ENCODE measurements at places on chromosomes 5 and 9.
A peak's percentile ranks its signal among the peaks of the same experiment; 100 is the strongest.

DNA sequence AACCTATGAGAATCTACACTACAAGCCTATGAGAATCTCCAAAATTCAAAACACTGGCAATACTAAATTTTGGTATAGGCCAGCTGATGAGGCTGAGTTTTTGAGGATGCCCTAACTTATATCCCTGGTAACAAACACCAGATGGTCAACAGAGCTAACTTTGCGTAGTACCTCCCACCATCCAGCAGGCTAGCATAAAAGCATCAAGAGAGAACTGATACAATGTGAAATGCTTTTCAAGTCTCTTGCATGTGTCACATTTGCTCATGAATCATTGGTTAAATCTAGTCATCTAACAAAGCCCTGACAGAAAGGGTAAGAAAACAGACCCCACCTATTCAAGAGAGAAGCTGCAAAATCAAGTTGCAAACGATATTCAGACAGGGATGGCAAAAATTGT lies 1609.7 kb upstream of the CDH9 start:
- DNase-seq = peak; percentile 86

DNA sequence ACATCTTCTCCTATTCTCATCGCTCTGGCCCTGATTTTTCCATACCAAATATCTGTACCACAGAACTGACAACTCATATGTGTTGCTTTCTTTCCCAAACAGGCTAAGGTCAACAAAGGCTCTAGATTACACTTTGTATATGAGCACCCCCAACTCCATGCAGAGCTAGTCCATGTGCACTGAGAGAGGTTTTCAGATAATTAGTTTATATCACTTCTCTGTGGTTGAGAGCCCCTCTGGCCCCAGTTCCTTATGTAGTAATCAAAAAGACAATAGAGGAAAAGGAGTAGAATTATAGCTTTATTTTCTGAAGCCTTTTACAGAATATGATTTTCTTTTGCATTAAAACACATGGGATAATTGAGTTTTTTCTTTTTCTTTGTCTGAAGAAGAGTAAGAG lies 120.0 kb downstream of the TRIO start:
- no peak for DNase-seq

DNA sequence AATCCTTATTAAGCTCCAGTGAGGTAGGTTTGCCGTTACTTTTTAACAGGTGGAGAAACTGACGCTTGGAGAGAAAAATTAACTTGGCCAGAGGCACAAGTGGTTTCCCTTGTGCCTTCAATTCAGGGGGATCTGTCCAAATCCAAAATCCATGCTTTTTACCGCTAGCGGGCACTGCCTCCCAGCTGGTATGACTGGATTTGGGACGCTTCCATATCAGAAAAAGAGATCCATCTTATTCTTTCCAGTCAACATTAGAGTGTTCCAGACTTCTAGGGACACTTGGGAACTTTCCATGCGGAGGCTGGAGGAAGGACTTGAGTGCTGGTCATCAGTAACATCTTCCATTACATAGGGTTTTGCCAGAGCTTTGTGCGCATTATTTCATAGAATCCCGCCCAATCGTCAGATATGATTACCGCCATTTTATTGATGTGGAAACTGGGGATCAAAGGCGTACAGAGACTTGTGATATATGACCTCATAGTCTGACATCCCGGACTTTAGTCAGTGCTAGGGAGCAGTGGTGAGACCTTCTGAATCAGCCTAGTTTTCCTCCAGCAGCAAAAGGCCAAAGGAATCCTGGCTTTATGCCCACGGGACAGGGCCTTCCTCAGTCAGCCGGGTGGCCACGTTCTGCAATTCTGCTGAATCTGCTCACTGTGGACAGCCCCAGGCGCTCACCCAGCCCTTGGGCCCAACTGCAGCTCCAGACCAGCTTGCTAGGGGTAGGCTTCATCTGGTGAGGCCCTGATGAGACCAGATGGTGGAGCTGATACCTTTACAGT lies 1.1 kb upstream of the GNPDA1 start:
- DNase-seq = peak; percentile 93

DNA sequence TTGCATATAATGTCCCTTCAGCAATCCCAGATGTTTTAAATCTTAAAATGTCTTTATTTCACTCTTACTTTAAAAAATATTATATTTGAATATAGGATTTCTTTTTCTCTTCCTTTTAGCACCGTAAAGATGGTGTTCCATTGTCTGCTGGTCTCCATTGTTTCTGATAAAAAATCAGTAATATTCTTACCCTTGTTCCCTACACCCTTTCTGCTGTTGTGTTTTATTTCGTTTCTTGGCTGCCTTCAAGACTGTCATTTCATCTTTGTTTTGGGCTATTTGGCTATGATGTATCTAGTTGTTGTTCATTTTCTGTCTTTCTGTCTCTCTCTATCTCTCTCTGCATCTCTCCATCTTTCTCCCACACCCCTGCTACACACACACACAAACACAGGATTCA lies 197.9 kb downstream of the IRX2 start:
- DNase-seq = no peak

DNA sequence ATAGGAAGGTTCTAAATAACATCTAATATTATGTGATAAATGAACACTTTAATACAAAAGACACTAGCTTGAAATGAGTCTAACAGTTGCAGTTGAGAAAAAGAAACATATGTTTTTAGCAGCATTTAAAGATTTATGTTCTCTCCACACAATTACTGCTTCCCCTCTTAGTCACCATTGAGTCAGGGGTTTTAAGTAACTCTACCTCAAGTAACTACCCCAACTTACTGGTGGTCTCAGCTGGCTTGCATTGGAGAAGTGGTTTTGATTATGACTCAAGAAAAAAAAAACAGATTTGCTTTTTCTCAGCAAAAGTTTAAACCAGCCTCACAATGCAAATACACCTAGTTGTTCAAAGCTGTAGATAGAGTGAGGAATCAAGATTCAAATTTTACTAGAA lies 1216.5 kb upstream of the CDH9 start:
- DNase-seq = no peak

- peak; percentile 80 for DNase-seq
Measured at GRCh38 chr5:151223447-151224264, at the start of gene CCDC69. CCDC69 (minus strand) TSS chr5:151224092; CDS start chr5:151223970, 122 bp downstream.

- no peak for DNase-seq
Measured at GRCh38 chr9:93089024-93089423, 7.0 kb upstream of the CARD19 start.

DNA sequence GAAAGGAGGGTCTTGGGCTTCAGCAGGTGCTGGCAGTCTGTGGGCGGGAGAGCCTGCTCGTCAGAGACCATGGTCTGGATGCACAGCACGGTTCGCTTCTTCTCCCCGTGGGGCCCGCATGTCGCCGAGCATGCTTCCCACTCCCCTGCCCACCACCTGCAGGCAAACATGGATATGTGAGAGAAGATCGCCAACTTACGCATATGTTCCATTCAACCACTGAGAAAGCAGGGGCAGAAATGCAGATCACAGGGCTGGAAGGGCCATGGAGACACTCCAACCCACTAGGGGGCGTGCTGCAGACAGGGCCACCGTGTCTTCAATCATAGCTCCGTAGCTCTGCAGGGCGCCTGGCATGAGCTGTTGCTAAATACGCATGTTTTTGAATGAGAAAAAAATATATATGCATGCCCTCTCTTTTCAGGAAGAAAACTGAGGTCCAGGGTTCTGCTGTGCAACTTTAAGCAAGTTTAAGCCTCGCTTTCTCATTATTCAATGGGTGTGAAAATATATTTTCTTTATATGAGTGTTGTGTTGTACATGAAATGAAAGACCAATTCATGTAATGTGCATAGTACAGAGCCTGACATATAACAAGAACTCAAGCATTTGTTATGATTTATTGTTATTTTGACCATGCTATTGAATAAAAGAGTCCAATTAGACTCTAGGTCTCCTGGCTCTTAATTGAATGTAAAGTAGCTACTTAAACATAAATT lies 148.0 kb downstream of the TARS1 start:
- no peak for DNase-seq

DNA sequence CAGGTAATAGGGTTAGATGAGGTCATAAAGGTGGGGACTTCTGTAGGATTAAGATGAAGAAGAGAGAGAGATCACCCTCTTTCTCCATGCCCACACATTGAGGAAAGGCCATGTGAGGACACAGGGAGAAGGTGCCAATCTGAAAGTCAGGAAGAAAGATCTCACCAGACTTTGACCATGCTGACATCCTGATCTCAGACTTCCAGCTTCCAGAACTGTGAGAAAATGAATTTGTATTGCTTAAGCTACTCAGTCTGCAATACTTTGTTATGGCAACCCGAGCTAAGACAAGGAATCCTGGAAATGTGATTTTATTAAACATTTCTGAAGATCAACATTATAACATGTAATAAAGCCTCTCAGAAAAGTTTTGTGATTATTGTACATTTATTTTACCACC lies 3.5 kb upstream of the CSNK1G3 start:
- no peak for DNase-seq

- DNase-seq = peak; percentile 15
Measured at GRCh38 chr5:82356808-82357671, 78.9 kb upstream of the RPS23 start.

GRCh38 chr9:87336914-87337333 lies 160.7 kb upstream of the DAPK1 start:
- peak; percentile 88 for DNase-seq

GRCh38 chr9:12860998-12861397 lies 86.2 kb downstream of the LURAP1L start:
- DNase-seq = no peak

- no peak for DNase-seq
Measured at GRCh38 chr5:91272858-91273257, 110.3 kb downstream of the ARRDC3 start.

GRCh38 chr5:161299053-161299452 lies 247.5 kb downstream of the GABRB2 start:
- no peak for DNase-seq

DNA sequence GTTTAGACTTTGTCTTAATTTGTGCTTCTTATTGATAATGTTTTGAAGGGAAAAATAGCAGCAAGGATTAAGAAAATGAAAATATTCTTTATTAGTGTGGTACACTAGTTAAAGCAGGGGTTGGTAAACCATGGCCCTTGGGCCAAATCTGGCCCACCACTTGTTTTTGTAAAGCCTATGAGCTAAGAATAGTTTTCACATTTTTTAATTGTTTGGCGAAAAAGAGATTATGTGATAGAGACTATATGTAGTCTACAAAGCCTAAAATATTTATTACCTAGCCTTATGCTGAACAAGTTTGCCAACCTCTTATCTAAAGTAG lies 57.2 kb downstream of the KCNN2 start:
- no peak for DNase-seq

DNA sequence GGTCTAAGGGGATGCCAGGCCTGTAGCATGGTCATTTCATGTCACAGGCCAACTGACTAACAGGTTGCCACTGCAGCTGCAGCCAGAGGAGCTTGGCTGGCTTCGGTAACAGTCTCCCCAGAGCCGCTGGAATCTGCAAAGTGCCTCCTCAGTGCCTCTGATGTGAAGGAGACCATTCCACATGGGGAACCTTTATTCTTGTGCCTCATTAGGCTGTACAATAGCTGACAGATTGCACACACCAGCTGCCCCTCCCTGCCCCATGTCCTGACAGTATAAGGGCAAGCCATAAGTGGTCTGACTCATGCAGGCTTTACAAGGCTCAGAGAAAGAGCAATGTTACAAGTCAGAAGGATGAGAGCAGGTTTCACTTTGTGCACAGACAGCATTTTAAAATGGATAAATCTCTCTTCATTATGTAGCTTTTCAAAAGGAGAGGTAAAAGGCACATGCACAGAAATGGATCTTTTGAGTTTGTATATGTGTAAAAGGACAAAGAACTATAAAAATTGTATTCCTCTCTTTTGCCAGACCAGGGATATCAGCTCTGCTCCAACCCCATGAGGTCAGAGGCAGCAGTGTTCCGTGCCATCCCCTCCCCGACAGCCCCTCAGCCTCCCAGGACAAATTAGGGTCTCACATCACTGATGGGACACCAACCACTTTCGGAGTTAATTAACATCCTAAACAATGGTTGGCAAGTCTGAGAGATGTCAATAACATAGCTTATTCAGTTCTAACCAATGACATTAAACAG lies 467.8 kb downstream of the TMEM232 start:
- peak; percentile 34 for DNase-seq

- DNase-seq = peak; percentile 70
Measured at GRCh38 chr5:151092762-151093161, 11.9 kb upstream of the TNIP1 start.

DNA sequence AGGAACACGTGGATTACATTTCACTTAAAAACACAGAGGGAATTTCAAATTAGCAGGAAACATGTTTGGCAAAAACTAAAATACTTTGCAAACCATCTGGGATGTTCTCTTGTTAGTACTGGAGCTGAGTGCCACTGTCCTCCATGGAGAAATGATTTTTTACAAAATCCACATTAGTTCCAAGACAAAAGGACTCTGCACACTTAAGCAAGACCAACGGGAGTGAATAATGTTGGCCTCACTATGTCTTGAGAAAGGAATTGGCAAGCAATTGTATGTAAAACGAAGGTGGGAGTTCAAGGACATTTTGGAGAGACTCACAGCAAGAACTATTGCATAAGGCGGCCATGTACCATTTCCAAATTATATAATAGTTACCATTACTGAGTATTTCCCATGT lies 547.5 kb downstream of the EBF1 start:
- no peak for DNase-seq

DNA sequence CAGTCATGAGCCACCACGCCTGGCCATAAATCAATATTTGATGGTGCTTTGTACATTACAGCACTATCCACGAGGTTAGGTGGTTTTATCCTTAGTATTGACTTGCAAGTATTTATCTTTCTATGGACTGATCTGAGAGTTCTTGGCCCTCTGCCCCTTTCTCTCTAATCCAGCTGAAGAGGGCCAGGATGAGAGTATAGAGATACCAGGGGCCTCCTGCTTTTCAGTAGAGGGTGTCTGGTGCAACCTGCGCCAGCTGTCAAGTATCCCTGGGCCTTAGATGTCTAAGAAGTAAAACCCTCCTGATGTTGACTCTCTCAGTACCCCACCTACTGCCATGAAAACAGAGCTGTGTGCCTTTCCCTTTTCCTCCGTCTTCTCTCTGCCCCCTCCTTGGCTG lies 153.4 kb downstream of the SLIT3 start:
- no peak for DNase-seq

DNA sequence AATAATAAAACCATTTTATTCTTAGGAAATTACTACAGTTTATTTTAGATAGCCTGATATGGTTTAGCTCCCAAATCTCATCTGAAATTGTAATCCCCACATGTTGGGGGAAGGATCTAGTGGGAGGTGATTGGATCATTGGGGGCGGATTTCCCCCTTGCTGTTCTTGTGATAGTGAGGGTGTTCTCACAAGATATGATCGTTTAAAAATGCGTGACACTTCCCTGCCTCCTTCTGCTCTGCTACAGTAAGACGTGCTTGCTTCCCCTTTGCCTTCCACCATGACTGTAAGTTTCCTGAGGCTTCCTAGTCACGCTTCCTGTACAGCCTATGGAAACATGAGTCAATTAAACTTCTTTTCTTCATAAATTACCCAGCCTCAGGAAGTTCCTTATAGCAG lies 122.4 kb upstream of the FGF10 start:
- DNase-seq = no peak

GRCh38 chr9:134717924-134718645 lies 76.5 kb downstream of the COL5A1 start:
- no peak for DNase-seq

- peak; percentile 48 for DNase-seq
Measured at GRCh38 chr9:32644698-32645097, 9.2 kb upstream of the TAF1L start.
